Activated gamma-delta T cell treated with anti-CD3 and anti-CD28 coated beads, Interleukin-2, amount 50 U/mL, for 16 hours (primary cell): ENCODE measurements at places on chromosomes 2 and 18.

DNA sequence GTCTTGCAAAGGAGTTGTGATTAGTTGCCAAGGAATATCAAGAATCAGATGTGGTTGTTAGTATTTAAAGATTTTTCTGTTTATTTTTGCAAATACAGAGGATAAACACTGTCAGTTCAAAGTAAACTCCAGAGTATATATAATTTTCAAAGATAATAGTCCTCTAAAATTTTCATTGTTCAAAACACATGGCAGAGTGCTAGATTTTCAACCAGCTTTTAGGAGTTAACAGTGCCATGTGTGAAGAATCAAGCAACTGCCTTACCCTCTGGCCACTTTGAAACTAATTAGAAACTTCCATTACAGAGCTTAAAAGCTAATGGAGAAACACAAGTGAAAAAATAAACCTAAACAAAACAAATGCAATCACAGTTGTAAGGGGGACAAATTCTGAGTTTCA lies 1605.6 kb upstream of the ZEB2 start:
- no peak for DNase-seq

GRCh38 chr2:149629026-149629425 lies 41.5 kb upstream of the MMADHC start:
- no peak for DNase-seq

- no peak for DNase-seq
These were observed 106.5 kb downstream of the SMC6 start for GRCh38 chr2:17646838-17647701.

DNA sequence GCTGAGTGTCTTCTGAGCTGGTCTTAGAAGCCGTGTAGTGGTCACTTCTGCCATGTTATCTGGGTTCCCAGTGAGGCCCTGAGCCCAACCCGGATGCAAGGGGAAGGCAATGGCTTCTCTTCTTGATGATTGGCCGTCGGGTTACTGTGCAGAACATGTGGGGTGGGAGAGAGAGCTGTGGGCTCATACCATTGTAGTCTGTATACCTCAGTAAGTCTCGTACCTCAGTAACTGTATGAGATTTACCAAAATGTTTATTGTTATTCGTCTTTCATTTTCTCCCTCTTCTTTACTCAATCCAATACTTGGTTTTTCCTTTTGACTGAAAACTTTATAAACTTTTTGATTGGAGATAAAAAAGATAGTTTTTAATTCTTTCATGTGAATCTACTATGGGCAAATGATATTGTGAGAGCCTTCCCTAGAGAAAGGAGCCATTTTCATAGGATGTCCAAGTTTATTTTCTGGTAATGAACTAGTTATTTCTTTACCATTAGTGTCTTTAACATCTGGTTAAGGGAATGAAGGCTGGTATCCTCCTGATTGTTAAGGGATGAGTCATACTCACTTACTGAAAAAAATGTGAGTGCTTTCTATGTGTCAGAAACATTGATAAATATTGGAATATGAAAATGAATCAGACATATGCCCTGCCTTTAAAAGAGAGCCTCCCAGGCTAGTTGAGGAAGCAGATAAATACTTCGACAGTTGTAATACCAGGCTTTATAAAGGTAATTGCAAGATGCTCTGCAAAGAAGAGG lies 129.9 kb downstream of the PRPF40A start:
- no peak for DNase-seq

- no peak for DNase-seq
These were observed 70.0 kb downstream of the PXDN start for GRCh38 chr2:1674276-1674675.

DNA sequence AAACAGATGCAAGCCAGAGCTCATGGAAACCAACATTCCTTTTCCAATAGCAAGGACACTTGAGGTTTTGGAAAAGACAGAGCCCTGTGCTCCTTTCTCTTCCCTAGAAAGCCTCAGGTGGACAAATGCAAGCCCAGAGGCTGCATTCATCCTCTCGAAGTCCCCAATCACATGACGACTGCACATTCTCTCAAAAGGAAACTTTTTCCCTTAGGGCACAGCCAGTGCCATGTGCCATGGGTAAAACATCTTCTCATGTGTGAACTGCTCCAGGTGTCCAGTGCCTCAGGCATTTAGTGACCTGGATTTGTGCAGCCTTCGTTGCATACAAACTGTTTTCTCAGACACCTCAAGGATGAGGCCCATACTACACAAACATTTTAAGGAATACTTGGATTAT lies 140.7 kb downstream of the LAMA1 start:
- no peak for DNase-seq

- no peak for DNase-seq
These were observed 564.7 kb downstream of the TNS1 start for GRCh38 chr2:217438136-217438535.

GRCh38 chr2:11752906-11753305 lies 6.5 kb downstream of the LPIN1 start:
- DNase-seq = no peak

GRCh38 chr2:98468621-98469236 lies 24.1 kb downstream of the INPP4A start:
- DNase-seq = no peak

- DNase-seq = no peak
These were observed 280.5 kb upstream of the CCDC68 start for GRCh38 chr18:55239740-55240139.

- DNase-seq = no peak
These were observed 87.2 kb downstream of the NRP2 start for GRCh38 chr2:205769495-205769850.

- no peak for DNase-seq
These were observed 103.8 kb upstream of the OSR1 start for GRCh38 chr2:19462256-19462645.

GRCh38 chr18:59141294-59142068 lies 1.8 kb downstream of the SEC11C start:
- no peak for DNase-seq

DNA sequence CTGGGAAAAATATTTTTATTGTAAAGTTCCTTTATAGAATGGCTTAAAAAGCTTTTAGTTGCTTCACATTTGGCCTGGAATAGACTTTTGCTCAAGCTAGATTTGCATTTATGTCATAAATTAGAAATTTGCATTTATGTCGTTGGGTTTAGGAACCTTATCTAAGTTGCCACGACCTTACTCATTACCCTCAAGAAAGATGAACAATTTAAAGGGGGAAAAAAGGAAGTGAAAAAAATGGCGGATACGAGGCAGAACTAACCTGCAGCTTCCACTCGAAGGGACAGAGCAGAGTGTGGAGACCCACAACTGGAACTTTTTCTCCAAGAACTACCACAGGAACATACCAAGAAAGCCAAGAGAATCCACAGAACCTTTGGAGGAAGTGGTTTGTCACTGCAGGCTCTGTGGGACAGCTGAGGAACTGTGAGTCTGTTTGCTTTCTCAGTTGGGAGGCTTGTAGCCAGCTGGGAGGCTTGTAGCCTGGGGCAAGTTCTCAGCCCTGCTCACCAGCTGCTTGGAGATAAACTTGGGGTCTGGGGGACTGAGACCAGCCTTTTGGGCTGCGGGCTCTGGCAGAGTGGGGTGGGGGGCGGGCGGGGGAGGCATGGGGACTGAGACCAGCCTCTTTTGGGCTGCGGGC lies 349.9 kb upstream of the MEIS1 start:
- DNase-seq = no peak
